ENCODE measurements at places on chromosomes 3 and 15.

- DNase-seq = no peak
These were observed 427.6 kb upstream of the SEMA6D start for GRCh38 chr15:47289656-47290055.

- no peak for DNase-seq
These were observed 318.6 kb upstream of the ICE2 start for GRCh38 chr15:60797444-60798040.

- no peak for DNase-seq
These were observed 335.6 kb downstream of the OCA2 start for GRCh38 chr15:27763514-27763913.

DNA sequence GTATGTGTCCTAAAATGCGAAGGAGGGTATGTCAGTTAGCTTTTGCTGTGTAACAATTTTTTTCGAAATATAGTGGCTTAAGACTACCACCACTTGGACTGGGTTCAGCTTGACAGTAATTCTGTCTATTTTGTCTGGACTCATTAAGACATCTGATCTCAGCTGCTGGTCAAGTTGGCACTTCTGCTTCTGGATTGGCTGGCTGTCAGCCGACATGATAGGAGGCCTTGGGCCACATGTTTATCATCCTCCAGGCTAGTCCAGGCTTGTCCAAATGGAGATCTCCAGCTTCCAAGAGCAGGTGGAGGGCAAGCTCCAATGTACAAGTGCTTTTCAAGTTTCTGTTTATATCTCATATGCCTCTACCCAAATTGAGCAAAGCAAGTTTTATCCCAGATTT is 95.9 kb downstream of the GALK2 start:
- DNase-seq = no peak

DNA sequence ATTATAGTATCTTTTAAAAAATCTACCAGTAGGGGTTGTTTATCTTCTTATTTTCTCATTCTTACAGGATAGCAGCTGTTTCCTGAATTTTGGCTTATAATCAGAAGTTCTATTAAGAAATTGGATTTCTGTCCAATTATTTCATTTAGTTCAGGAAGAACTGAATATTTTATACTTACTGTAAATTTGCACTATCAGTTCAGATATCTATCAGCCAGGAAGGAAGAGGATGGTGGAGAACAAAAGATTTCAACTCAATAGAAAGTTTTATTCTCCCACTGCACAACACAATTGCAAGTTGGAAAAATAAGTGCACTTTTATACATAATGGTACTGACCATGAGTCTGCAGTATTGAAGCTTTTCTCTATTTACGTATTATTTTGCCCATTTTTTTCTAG is 400.9 kb downstream of the PLOD2 start:
- DNase-seq = no peak

GRCh38 chr3:50293079-50293801 is 1.0 kb upstream of the IFRD2 start:
- no peak for DNase-seq

- DNase-seq = no peak
These were observed 8.4 kb upstream of the COMMD4 start for GRCh38 chr15:75327491-75327890.

DNA sequence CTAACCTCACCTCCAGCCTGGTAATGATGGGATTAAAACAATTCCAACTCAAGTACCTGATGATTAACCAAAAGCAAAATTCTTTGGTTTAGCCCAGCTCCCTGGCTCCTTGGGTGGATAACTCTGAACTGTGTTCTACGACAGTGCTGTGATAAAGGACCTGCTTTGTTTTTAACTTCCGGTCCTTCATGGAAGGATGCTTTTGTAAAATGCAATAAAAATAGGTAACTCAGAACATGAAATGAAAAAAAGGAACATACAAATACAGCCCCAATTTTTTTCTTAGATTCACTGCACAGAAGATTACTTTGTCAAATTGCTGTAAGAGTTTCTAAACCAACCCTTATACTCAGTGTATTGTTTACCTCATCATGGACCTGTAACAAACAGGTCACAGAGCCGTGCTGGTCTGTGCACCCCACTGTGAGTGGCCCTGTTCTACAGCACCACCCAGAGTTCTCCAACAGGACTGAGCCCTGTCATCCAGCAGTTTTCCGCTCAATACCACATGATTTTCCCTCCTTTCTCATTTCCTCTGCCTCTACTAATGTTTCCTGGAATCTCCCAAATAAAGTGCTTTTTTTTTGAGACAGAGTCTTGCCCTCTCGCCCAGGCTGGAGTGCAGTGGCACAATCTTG is 4.9 kb upstream of the PCYT1A start:
- DNase-seq = no peak

GRCh38 chr3:55370272-55370671 is 116.8 kb downstream of the WNT5A start:
- no peak for DNase-seq

DNA sequence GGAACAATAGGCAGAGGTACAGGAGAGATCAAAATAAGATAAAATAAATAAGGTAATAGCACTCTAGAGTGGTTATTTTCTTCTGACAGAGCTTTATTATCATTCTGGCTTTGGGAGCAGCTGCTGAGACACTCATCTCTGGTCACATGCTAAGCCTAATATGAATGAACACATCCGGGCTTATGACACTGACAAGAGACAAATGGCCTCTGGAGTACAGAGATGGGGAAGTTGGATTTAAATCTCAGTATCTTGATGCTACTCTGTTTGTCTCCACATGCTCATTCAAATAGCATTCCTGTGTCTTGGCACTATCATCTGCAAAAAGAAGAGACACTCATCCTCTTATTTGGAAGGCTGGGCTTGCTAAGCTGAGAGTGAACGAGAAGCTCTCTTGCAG is 55.6 kb downstream of the TMEM45A start:
- DNase-seq = no peak

DNA sequence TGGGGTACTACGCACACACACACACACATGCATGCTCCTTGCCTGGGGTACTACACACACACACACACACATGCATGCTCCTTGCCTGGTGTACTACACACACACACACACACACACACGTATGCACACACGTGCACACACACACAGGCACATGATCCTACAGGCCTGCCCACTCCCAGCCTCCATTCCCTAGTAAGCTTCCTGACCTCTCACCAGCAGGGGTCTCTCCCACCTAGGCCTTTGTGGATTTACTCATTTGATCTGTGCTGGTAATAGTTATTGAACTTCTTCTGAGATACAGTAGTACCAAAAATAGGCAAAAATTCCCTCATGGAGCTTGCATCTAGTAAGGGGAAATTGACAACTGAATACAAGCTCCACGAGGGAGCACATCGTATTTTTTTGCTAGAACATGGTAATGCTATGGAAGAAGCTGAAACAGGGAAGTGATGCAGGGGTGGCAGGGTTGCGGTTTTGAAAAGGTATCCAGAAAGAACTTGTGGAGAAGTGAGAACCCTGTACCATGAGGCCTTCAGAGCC is 19.1 kb downstream of the TTC21A start:
- peak; percentile 45 for DNase-seq

GRCh38 chr15:90618330-90619125 is 88.8 kb downstream of the CRTC3 start:
- DNase-seq = no peak

DNA sequence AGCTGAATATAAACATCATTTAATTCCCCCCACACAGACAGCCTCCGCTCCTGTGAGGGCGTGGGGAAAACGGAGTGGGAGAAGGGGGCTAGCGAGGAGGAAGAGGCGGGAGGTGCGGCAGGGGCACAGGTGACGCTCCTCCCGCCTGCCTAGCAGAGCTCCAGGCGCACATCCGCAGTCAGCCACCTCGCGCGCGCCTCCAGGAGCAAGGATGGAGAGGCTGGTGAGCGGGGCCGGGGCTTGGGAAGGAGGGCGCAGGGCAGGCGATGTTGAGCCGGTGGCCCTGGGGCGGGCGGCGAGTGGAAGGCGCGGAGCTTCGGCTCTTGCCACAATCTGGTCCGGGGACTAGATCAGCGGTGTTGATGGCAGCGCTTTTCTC is at the start of gene CD200:
Gene CD200 (plus strand): TSS at position 155 of the 379 bp plus-strand sequence. CDS start 57 bp downstream, at position 212.
- DNase-seq = peak; percentile 26

GRCh38 chr15:44713006-44713966 is 2.0 kb downstream of the B2M start:
- no peak for DNase-seq

DNA sequence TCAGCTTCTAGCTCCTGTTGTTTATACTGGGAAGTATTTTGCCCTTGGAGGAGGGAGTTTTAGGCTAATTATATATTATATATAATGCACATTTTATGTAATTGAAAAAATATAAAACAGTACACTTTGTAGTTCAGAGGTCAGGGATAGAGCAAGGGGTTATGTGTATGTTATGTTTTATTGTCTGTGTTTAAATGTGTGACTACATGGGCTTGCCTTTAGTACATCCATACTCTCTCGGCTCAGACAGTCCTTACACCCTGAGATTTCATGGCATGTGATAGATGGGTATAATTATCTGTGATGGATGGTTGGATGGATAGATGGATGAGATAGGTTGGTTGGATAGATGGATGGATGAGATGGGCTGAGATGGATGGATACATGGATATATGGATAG is 17.4 kb upstream of the ST3GAL6 start:
- DNase-seq = no peak

DNA sequence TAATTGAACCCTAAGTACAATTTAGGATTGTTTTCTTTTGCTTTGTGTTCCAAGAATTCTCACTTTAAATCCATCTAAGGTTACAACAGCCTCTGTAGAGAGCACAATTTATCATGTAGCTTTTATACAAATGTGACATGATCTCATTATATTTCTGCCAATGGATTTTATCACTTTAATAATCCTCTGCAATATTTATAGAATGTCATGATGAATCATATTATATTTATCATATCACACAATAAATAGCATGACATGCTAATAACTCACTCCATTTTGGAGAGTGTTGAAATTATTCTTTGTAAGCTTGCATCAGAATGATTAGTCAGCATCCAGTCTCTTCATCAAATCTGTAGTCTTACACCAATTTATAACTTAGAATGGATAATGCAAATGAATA is 280.6 kb upstream of the ZNF717 start:
- DNase-seq = no peak

GRCh38 chr3:58206406-58207011 is 4.3 kb downstream of the DNASE1L3 start:
- peak; percentile 49 for DNase-seq

GRCh38 chr15:70210076-70210475 is 112.4 kb upstream of the TLE3 start:
- no peak for DNase-seq

- peak; percentile 18 for DNase-seq
These were observed 17.8 kb downstream of the LDHAL6B start for GRCh38 chr15:59224474-59224873.

DNA sequence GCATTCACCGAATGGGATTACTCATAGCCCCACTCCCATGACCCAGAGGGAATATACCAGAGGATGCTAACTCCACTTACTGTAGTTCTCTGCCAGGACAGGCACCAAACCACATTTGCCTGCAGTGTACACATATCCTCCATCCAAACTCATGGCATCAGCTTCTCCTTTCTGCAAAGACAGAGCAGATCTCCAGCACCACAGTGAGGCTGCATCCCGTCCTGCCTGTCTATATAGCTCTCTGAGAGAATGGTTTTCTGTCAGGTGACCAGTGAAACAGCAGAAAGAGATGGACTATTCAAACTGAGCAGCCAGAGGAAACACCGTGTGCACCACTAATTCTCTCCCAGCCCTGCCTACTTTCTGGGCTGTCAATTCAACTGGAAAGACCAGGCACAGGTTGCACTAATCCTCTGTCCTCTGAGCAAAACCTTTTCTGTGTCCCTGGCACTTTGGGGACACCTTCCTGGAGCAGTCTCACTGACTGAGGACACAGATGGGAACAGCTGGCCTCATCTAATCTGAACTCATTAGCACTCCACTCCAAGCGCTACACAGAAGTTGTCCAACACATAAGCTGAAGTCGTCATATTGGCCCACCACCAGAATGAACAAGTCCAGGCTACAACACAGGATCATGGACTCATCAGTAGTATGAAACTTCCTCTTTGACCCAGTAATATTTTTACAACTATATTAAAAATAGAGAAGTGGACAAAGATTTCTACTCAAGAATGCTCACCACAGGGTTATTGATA is 17.3 kb downstream of the LTF start:
- DNase-seq = no peak

DNA sequence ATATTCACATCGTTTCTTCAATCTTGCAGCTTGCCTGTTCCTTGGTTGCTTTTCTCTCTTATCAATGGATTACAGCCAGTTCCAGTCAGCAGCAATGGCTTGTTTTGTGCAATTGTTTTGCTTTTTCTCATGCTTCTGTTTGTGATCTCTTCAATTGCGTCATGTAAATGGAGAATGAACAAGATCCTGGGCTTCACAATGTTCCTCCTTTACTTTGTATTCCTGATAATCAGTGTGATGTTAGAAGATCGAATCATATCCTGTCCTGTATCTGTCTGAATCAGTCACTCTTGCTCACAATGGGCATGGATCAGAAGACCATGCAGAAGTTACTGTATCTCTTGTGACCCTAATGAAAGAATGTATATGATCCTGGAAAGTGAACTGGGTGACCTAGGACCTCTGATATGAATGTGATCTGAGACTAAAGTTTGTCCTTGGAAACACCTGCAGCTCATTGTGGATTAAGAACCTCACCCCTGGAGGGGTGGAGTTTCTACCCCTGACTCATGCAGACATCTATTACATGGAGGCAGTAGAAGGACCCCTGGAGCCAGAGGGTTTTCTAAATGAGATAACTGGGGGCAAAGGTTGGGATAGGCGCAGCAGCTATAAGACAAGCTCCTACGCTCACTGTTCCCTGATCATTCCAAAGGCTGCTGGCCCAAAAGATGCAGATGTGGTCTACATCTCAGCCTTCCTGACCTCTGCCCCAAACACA is 32.2 kb downstream of the SLC24A1 start:
- DNase-seq = peak; percentile 9

GRCh38 chr3:58013099-58013498 is 4.9 kb downstream of the FLNB start:
- DNase-seq = no peak

DNA sequence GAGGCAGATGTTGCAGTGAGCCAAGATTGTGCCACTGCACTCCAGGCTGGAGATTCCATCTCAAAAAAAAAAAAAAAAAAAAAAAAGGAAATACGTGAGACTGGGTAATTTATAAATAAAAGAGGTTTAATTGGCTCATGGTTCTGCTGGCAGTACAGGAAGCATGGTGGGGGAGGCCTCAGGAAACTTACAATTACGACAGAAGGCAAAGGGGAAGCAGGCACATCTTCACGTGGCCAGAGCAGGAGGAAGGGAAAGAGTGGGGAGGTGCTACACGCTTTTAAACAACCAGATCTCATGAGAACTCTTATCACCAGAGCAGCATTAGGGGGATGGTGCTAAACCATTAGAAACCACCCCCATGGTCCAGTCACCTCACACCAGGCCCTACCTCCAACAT is 138.2 kb upstream of the IL12A start:
- no peak for DNase-seq

Measured in brain microvascular endothelial cell (primary cell).